ENCODE measurements at places on chromosomes 6 and 20.

DNA sequence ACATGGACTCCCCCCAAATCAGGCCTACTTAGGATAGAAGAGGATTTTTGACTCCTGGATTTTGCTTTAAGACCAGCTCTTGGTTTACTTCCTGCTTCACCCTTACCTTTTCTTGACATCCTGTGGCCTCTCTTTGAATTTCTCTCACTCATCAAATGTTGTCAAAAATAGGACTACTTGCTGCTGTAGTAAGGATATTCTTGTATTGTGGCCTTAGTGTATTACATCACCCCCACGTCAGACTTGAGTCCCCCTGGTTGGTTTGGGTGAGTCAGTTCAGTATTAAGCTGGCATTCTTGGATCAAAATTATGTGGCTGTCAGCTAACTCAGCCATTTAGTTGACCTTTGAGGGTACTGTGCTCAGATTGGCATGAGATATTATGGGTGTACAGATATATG, 1.1 kb downstream of the TPX2 start:
- no peak for DNase-seq

DNA sequence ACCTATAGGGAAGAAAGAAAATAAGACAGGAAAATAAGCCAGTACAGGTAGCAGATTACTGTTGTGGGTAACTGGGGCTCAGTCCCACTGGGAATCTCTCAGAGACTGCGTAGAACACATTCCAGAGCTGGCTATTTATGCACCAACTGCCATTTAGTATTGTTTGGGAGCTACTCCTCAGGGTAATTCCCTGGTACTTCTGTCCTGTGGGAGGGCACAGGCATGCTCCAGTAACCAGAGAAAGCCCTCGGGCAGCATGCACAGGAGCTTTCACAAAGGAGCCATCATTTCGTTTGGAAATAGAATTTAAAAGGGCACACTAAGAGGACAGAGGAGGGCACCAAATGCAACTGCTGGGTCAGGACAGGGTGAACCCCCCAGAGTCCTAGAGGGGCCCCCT, 148.0 kb upstream of the LRFN2 start:
- DNase-seq: no peak

GRCh38 chr6:127907960-127908640, 7.2 kb upstream of the THEMIS start:
- DNase-seq: no peak

- DNase-seq: no peak
Observed at GRCh38 chr6:57104336-57104735, 14.3 kb downstream of the ZNF451 start.

DNA sequence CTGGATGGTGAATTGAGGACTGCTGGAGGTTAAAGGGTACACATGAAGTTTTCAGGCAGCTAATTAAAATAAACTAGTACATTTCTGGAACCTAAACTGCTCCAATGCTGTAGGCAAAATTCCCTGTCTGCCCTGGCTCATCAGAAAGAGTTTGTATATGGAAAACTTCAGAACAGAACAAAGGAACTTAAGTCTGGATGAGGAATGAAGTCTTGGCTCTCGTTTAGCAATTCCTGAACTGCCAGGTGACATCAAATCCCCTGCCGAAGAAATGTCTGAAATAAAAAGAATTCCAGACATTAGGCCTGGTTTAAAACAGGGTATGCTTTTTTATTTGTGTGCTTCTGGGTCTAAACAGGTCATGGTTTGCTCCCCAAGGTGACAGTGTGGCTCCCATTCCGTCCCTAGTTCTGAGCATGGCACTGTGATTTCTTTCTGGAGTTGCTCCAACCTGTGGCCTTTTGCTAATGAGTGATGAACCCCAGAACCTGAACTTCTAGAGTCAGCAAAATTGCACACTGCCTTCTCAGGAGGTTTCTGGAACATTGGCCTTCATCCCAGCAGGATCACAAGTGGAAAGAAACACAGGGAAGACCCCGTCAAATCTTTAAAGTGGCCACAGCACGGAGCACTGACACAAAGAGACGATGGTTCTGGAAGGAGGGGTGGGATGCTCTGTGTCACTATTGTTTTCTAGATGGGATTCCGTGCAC, 129.4 kb upstream of the NAA20 start:
- DNase-seq: no peak

- peak; percentile 77 for DNase-seq
Observed at GRCh38 chr20:32819992-32820697, 391 bp downstream of the MAPRE1 start.

GRCh38 chr20:49727478-49727877, 13.8 kb upstream of the B4GALT5 start:
- DNase-seq: no peak

DNA sequence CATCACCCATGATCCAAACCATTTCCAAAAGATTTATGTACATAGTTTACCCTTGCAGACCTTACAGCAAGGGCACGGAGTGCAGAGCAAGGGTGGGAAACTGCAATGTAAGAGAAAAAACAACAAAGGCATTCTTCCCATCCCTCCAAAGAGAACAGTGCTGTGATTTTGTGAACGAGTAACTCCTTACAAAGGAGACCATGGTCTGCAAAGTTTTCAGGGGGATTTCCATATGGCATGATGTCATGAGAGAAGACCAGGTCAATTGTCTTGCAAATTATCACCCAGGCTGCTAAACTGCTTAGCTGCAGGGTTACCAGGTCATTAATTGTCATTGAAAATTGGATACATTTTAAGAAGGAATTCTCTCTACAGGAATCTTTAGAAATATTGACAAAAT, 58.3 kb downstream of the LAMP5 start:
- no peak for DNase-seq

DNA sequence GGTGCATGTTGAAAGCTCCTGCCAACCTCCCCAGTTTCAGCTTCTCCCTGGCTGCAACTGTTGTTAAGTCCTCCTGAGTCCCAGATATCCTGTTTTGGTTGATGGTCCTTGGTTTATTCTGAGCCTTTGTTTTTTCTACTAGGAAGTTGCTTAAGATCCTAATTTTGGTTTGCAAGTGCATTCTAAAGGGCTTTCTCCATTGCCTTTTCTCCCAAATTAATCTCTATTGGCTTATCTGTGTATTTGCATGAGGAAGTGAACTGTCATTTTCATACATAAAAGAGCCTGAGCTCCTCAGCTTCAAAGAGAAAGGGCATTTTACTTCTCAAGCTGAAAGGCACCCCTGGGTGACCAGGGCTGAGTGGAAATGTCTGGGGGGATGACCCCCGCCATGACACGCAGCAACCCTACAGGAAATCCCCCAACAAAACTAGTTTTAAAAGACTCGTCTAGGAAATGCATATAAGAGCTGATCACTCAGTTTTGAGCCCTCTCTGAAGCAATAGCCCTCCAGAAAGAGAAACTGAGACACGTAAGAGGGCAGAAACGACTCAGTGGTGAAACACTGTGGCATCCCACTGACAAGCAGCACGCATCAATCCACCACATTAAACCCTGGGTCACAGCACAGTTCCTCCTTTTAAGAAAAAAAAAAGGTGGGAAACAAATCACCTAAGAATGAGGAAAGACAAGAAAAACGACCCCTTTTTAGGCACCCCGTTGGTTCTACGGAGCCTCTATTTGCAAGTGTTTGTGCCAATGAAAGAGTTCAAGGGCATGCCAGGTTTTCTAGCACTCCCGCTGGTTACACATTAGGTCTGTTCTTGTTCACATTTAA, 140.9 kb downstream of the THBS2 start:
- no peak for DNase-seq

DNA sequence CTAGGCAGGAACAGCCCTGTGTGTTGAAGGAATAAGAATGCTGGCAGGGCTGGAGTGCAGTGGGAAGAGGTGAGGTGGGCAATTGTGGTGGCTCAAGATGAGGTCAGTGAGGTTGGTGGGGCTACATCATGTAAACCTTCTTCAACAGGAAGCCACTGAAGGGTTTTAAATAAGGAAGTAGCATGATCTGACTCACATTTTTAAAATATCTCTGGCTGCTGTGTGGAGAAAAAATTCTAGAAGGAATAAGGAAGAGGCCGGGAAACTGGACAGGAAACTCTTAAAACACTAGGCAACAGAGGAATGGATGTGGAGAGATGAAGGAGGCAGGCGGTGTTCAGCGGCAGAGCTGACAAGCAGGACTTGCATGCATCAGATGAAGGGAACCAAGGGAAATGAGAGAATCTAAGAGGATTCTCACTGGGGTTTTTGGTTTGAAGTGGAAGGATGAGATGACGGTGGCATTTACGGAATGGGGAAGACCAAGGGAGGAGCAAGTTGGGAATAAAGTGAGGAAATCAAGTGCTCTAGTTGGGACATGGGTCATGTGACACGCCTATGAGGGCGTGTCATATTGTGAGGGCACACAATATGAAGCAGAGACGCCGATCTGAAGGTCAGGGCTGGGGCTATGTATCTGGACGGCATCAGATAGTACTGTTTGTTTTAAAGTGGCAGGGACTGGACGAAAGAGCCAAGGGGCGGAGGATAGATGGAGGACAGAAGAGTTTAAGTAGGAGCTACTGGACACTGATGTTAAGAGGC, 18.2 kb downstream of the TMEM242 start:
- DNase-seq: no peak

GRCh38 chr6:167154291-167154690, 3.5 kb downstream of the GPR31 start:
- no peak for DNase-seq

- DNase-seq: no peak
Observed at GRCh38 chr6:75337835-75338580, 53.4 kb upstream of the TMEM30A start.

GRCh38 chr6:32047539-32047854, 9.3 kb downstream of the CYP21A2 start:
- no peak for DNase-seq

- no peak for DNase-seq
Observed at GRCh38 chr6:2213086-2213485, 32.3 kb downstream of the GMDS start.

DNA sequence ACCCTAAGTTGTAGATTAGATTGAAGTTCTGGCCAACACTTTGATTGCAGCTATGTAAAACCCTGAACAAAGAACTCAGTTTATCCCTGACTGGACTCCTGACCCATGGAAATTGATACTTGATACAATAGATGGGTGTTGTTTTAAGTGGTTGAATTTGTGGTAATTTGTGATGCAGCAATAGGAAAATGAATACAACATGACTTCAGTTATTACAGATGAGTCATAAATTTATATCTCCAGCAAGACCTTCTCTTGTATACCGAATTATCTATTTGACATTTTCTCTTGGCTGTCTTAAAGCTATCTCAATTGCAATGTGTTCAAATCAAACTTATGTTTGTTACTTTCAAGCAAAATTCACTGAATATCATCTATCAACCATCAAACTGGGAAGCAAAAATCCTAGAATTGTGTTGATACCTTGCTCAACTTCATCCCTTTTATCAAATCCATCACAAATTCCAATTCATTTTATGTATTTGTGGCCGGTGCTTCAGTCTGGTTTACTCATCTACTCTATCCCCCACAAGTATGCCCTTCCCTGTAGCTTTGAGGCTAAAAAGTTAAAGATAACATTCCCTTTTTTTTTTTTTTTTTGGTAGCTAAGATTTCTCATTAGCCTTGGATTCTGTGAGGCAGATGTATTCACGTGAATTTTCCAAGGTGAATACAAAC, 129.4 kb upstream of the CENPW start:
- no peak for DNase-seq

DNA sequence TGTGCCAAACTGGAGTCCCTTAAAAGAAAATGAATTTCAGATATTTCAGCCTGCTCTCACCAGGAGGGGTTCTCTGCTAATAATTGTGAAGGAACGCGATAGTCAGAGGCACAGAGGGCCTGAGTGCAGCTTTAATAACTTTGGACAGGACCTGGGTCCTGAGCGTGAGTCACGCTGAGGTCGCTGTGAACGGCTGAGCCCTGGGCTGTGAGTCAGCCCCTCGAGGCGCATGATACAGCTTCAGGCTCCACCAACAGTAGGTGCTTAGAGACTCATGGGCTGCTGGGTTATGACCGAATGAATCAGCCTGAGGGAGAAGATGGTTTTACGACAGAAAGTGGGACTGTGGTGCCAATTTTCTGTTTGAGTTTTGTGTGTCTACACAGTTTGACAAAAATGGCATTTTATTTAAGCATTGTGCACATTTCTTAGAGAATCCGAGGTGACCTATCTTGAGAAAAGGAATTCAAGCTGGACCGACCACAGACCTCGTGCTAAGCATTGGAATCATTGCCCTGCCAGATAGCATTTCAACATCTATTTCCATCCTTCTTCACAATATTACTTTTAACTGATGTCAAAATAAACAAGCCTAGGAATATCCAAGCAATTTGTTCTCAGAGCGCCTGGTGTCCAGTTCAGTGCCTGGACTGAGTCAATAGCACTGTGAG, 183.0 kb downstream of the THBS2 start:
- DNase-seq: no peak

DNA sequence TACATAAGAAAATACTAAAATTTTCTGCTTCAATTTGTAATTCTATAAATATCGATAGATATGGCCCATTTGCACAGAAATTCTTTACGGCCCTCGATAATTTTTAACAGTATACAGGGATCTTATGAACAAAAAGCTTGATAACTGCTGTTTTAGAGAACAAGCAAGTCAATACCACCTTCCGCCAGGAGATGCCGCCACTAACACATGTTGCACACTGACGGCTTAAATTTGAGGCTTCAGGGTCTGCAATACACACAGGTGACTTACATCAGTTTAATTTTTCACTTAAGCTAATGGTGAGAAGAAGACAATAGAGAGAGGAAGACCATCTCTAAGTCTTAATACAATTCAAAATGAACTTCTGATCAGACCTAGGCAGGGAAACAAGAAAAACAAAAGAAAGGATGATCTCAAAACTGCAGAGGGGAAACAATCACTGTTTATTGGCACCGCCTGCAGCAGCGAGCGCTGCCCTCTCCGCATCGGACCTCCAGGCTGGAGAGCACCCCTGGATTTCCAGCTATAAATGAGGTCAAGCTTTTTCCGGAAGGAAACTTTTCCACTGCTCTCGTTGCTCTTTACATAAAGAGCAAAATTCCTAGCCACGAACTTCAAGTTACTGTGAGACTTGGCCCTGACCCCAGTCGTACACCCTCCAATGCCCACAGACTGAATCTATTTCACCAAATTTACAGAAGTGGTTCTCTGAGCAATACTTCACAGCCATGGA, 53.9 kb downstream of the OTOR start:
- no peak for DNase-seq

DNA sequence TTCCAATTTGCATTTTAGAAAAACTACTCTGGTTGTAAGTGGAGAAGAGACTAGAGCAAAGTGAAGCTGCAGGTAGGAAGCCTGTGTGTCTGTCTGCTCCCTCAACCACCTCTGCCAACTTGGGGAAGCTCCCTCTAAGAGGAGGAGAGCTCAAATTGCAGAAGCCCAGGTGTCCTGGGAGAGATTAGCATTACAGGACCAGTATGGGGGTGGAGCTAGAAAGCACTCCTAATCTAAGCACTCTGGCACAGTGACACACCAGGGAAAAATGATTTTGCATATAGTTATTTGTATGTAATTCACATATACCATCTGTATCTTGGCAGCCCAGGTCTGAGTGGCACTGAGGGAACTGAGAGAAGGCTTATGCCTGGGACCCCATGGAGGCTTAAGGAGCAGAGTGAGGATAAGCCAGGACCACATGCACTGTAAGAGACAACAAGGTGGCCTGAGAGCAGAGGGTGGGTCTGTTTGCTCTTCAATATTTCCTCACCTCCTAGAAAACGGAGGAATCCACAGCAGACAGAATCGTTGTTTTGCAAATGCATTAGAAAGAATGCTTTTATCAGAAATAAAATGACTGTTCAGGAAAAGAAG, 13.6 kb downstream of the GSTA2 start:
- no peak for DNase-seq

Measured in stimulated activated CD8-positive, alpha-beta memory T cell treated with anti-CD3 and anti-CD28 coated beads, Interleukin-7, amount 100 ng/mL, for 1 hour (primary cell).